ENCODE measurements at places on chromosomes 7 and 10. TPM values are rescaled to one million over a fixed set of nuclear protein-coding genes. Genes with fewer than 3 reads are reported as not detected.

- DNase-seq = no peak
Measured at GRCh38 chr7:815284-816216, 16.7 kb upstream of the SUN1 start.

POLR2J2 gene
- total RNA-seq = 4.0 TPM

- no peak for DNase-seq
Measured at GRCh38 chr10:45443101-45444009, 69.3 kb downstream of the ALOX5 start.

PCLO gene
- total RNA-seq = 0.35 TPM

- peak; percentile 53 for DNase-seq
Measured at GRCh38 chr10:72337039-72337629, 17.6 kb downstream of the DNAJB12 start.

IL2RA gene
- not detected for total RNA-seq

ACTA2 gene
- 83.4 TPM for total RNA-seq

DNA sequence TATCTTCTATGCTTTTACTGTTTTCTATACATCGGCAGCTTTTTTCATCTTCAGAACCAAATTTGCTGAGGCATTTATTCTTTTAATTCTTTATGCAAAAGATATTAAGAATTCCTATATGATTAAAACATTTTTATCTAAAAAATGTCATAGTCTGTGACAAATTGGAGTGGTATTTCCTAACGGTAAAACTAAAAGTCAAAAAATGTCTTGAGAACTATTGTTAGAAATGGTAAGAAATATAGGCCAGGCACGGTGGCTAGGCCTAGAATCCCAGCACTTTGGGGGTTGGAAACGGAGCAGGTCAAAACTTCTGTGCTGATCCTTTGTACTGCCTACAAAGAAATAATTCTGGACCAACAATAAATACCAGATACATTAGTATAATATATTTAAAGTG, 57.7 kb upstream of the PRR15 start:
- DNase-seq = no peak

DNA sequence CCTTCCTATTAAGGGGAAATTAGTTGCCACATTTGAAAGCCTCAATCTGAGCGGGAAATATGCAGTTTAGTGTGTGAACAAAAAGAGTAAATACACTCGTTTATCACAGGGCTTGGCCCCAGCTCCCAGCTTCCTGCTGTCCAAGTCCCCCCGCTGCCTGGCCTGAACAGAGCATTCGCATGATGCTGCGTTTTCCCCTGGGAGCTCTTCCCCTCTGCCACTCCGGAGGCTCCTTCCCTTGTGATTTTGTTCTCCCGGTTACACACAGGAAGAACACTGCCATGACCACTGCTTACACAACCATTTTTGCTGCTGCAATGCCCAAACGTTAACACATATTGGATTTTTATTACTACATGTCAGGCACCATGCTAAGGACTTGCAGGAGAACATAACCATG, 120.7 kb upstream of the ADARB2 start:
- DNase-seq = no peak

DNA sequence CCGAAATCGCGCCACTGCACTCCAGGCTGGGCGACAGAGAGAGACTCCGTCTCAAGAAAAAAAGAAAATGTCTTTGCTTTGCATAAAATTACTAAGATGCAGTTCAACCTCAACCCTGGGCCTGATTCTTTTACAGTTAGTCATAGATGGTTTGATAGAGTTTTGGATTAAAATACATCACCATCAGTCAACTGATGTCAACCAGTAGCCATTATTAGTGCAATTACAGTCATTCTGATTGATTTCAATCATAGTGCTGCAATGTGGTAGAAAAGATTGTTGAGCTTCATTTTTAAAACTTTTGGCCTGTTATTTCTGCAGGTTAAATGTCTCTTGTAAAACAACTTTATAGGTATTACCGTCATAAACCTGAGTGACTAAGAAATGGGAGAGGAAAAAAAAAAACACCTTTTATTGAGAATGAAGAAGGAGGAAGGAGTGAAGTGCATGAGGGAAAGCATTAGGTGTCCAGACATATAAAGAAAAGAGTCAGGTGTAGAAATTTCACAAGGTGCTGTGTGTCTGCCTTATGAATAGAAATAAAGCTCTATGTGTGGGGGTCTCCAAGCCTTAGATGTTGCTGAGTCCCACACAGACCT, 150.6 kb downstream of the TRIL start:
- DNase-seq = no peak

GRCh38 chr10:62456611-62457101, 82.5 kb downstream of the ZNF365 start:
- DNase-seq = no peak

GRCh38 chr7:103870664-103871063, 118.8 kb downstream of the RELN start:
- DNase-seq = no peak

HACD1 gene
- total RNA-seq = 40.3 TPM

DNA sequence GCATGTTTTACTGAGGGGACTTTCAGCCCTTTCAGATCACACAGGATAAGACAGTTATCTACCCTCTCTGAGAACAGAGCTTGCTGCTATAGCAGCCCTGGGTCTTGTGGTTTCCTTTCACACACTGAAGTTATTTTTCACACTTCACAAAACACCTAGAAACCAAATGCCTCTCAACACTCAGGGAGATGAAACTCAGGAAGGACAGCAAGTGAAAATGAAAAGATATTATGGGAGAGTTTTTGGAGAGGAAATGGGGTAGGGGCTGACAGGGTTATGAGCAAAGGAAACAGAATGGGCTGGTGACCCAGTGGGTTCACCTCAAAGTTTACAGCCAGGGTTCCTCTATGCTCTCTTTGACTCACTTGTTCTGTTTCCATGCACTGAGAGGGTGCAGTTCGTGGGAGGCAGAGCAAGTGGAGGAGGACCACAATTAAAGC, 17.0 kb upstream of the GIMAP2 start:
- DNase-seq = no peak

DNA sequence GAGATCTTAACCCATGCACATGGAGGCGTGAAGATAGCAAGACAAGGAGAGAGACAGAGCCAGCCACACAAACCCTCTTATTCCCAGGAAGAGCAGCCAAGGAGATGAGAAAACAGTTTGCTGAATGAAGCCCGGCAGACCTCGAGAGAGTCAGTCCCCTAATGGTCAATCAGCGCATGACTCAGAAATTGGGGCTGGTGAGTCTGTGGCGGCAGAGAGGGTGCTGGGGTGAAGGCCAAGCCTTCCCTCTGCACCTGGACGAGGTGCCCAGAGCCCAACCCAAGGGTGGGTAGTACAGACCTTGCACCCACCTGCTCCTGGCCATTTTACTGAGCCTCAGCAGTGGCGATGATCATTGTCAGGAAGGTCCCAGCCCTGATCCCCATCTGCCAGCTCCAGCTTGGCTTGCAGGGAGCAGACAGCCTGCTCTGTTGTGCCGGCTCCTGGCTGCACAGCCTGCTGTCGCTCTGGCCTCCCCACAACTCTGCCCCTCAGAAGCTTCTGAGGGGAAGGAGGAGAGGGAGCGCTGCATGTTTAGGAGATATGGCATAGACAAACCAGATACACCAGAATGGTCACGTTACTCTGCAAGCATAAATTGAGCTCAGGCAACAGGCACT, 256.6 kb downstream of the RPS24 start:
- DNase-seq = no peak

MSS51 gene
- 1.5 TPM for total RNA-seq

- DNase-seq = peak; percentile 60
Measured at GRCh38 chr10:2949948-2950354, 117.4 kb upstream of the PFKP start.

STX1A gene
- 13.9 TPM for total RNA-seq

KCNMA1 gene
- 12.9 TPM for total RNA-seq

- DNase-seq = no peak
Measured at GRCh38 chr7:148852272-148852671, 31.8 kb downstream of the EZH2 start.

DNA sequence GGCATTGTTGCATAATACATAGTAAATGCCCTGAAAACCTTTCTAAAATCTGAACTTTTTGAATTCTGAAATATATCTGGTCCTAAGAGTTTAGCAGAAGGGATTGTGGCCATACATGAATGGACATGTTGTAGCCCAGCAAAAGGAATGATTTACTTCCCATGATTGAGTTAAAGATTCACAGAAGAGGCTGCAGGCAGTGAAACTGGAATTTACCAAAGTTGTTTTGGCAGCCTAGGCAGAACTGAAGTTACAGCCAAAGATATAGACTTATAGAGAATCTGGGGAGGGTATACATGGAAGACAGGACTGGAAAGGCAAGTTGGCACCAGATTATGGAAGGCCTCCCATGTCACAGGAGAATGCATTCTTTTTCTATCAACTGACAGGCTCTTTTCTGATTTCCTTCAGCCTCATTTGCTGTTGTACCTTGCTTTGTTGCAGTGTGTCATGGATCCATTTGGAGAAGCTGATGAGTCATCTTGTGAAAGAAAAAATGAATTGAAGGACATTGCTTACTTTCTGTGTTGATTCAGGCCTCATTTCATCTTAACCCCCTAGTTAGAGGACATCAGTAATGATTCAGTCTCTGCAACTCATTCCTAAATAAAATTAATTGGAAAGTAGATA, 356.2 kb upstream of the LRGUK start:
- peak; percentile 93 for DNase-seq

GJD4 gene
- total RNA-seq = not detected

OGDHL gene
- total RNA-seq = 58.5 TPM

DNA sequence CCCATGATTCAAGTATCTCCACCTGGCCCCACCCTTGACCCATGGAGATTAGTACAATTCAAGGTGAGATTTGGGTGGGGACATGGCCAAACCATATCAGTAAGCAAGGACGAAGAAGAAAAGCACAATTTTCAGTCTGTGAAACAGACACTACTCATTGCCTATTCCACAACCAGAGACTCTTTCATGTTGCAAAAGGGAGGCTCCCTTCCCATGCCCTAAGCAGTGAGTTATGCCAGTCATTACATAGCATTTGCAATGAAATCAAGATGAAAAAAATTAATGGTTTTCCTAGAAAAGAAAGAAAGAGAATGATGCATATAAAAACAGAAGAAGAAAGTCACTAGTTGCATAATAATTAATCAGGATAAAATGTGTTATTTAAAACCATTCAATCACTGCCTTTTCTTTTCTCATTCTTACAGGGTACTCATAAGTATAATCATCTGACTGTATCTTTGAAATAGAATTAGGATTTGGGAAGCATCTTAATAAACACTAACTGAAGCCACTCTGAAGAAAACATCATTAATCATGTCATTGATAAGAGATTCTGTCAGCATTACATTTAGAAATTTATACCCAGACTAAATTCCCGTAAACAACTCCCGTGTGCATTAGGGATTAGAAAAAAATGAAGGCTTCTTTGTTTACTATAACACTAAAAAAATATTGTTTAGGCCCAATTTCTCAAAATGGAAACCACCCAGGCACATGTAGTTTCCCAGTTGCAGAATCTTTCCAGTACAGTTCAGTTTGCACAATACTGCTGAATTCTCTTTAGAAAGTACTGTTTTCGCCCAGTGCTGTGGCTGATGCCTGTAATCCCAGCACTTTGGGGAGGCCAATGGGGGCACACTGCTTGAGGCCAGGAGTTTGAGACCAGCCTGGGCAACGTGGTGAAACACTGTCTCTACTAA, 9.1 kb downstream of the PRPS1L1 start:
- DNase-seq = no peak

CYP3A7 gene
- not detected for total RNA-seq

GRCh38 chr7:75546237-75547015, 54.3 kb downstream of the SPDYE5 start:
- DNase-seq = no peak

DNA sequence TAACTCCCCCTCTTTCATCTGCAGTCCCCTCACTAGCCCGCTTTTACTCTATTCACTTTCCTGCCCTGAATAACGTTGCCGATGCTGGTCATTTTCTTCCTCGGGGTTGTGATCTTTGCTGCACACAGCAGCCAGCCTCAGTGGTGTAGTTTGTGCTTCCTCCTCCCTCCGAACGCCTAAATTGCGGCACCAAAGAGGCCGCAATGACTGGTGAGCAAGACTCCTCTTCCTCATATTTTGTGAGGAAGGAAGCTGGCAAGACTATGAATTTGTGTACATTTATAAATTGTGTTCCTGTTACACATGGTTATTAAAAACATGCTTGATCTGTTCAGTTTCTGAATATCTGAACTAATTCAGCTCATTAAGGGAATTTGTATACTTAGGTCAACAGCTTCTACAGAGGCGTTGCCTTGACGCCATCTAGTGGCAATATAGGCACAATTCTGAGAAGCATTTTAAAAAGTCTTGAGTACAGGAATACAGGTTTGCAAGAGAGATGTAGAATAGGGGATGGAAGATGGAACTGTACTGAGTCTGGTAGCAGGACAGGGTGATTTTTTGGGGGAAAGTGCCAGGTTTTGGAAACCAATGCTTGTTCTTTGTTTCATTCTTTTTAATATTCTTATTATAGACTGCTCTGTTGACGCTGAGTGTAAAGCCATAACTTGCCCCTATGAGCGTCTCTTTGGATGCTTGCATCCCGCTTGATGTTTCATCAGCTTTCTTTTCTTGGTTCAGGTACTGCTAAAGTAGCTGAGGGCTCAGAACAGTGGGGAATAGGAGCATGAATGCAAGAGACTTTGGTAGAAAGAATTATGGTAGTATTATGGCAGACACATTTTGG, 4.1 kb upstream of the TAS2R5 start:
- peak; percentile 67 for DNase-seq

DNA sequence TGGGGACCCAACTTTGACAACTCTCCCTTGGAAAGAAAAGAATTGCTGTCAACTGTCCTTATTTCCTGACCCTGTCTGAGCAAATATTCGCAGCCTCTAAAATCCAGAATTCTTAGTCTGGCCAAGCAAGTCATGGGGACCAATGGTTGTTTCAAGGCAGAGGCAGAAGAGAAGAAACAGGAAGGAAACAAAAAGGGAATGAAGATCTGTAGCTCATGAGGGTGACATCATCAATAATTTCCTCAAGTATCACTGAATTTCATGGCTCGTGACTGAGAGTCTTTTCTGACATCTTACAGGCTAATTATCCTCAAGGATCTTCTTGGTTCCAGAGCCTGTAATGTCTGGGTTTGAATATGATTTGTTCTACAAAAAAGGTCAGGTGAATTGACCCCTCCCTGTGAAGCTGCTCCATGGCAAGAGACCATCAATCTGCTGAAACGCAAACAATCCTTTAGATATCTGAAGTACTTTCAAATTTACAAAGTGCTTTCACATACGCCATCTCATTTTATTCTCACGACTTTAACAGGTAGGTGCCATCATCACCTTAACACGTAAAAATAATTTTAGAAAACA, 5.8 kb downstream of the CDK6 start:
- DNase-seq = no peak

UNCX gene
- total RNA-seq = not detected

DNA sequence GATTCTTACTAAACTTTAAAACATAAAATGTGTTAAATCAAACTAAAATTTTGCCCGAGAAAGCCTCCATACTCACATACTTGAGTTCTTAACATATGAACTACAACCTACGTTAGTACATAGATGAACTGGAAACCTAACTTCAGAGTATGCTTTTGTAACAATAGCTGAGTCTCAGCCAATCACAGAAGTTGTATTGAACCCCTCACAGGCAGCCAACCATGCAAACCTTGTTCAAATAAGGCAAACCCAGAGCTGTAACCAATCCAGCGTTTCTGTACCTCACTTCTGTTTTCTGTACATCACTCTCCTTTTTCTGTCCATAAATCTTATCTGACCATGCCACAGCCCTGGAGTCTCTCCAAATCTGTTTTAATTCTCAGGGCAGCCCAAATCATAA, 157.3 kb upstream of the COL1A2 start:
- DNase-seq = no peak
